ENCODE measurements at places on chromosomes 12 and 14.

DNA sequence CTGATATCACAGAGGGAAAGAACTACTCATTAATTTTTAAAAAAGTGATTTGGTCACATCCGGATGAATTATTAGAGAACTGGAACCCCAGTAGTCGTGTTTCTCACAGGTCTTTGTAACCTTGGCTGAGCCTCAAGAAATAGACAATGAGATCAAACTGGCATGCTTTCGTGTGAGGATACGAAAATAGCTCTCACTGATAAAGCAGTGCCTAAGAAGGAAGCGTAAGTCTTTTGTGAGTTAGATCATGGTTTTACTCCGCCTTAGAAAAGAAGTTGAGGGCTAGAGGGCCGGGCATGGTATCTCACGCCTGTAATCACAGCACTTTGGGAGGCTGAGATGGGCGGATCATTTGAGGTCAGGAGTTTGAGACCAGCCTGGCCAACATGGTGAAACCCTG lies 33.8 kb upstream of the GALNT16 start:
- no peak for DNase-seq

- no peak for DNase-seq
Measured at GRCh38 chr12:98587084-98587483, 6.4 kb upstream of the SLC25A3 start.

DNA sequence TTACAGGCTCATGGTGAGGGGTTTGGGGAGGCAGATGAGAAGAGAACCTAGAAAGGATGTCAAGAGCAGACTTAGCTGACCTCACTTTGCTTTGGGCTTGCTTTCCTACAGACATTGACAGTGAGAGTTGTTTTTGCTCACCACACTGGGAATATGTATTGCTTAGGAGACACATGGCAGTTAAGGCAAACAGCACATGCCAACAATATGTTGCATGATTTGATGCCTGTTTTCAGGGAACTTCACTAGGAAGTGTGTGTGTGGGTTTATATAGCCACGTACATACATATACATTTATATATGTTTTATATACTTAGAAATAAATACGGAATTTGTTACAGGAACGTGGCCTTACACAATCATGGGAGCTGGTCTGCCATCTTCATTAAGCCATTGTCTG lies 346.1 kb downstream of the RGS6 start:
- DNase-seq: no peak

GRCh38 chr12:65756956-65757511 lies 67.2 kb upstream of the HMGA2 start:
- no peak for DNase-seq

- DNase-seq: peak; percentile 66
Measured at GRCh38 chr12:130838284-130838950, 633 bp downstream of the STX2 start.

- DNase-seq: no peak
Measured at GRCh38 chr12:118292836-118293235, 79.9 kb downstream of the TAOK3 start.

DNA sequence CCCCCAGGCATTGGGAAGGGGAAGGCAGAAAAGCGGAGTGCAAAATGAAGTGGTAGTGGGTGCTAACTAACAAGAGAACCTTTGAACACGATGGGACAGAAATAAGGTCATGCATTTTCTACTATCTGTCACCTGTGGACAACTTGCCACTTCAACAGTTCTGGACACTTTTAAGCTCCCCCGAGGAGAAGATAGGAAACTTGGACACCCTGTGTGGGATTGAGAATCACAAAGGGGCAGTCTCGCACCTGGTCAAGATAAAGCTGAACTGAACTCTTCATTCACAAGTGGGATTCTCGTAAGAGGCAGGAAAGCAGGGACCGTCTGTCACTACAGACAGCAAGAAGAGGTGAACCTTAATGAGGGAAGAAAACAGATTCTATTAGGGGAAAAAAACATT lies 51.6 kb downstream of the EIF2S3B start:
- DNase-seq: no peak

Measured in hematopoietic multipotent progenitor cell treated with erythropoietin and hydrocortisone succinate and interleukin-3 and kit ligand, for 17 days (in vitro differentiated cells).